ENCODE measurements at places on chromosomes 6 and 20.

GRCh38 chr20:23412026-23412425 lies 9.3 kb downstream of the NAPB start:
- no peak for DNase-seq

DNA sequence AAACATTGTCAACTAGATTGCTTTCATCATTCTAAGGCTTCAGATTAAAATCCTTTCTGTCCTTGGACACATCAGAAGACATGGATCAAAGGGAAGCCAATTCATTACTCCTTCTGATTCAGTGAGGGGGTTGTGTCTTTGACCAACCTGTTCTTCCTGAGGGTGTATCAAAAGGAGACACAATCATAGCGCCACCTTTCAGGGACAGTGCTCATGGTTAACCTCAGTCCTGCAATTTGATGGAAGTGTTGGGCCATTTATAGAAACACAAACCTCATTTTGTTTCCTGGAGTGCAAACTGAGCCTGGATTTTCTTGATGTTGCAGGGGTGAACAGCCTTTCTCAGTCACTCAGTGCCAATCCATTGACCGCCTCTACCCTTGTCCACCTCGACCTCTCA lies 163.9 kb upstream of the SCGN start:
- DNase-seq: no peak

DNA sequence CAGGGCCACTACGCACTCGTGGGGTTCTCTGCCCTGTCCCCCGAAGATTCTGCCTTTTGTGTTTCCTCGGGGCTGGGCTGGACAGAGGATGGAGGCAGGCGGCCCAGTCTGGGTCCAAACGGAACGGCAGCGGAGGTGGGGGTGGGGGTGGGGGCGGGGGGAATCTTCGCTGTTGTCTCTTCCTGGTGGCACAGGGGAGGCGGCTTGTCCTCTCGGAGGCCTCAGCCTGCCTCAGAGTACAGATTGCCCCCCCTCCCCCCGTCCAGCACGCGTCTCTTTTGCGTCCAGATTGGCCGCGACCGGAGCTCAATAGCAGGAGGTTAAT lies 1.4 kb upstream of the INSM1 start:
- no peak for DNase-seq

GRCh38 chr6:161435748-161436070 lies 161.8 kb upstream of the AGPAT4 start:
- no peak for DNase-seq

DNA sequence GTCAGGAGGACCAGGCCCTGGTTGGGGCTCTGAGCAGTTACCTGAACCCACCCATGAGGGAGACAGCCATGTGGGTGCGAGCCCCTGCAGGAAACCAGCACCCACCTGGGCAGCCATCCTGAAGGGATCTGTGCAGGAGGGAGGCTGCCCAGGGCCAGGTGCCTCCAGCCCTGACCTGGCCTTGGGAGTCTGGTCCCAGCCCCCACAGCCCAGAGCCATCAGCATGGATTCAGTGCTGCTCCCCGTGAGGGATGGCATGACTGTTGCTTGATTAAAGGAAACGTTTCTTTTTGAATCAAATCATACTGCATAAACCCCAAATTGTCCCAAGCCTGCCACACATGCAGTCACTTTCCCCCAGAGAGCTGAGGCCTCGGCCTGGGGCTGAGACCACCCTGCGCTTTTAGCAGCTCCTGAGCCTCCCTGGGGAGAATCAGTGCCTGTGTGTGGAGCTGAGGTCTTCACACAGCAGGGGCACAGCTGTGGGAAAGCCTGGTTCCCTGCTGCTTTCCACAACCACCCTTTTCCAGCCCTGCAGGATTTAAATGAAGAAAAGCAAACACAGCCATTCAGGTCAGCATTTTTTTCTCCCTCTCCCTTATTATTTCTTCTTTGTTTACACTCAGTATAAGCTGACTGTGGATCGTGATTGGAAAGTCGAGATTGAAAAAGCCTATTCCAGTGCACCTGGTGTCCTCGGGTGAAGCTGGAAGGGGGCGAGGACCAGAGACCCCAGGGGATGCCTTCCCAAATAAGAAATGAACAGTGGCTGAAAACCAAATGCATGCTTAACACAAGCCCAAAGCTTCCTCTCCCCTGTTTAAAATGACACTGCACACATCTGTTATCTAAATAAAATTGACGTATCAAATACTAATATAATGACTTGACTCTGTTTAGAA lies 283.9 kb downstream of the SMOC2 start:
- no peak for DNase-seq

DNA sequence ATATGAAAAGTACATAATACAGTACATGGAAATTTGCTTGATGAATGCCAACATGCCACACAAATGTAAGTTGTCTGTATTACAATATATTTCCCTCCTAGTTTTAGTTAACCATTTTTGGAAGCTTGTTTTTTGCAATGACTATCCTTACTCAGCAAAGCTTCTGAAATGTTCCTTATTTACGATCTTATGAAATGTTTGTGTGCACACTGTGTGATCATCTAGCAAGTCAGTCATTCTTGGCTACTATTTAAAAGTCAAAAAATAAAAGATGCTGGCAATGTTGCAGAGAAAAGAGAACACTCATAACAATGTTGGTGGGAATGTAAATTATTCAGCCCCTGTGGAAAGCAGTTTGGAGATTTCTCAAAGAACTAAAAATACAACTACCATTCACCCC lies 33.8 kb downstream of the SUMO4 start:
- DNase-seq: no peak

DNA sequence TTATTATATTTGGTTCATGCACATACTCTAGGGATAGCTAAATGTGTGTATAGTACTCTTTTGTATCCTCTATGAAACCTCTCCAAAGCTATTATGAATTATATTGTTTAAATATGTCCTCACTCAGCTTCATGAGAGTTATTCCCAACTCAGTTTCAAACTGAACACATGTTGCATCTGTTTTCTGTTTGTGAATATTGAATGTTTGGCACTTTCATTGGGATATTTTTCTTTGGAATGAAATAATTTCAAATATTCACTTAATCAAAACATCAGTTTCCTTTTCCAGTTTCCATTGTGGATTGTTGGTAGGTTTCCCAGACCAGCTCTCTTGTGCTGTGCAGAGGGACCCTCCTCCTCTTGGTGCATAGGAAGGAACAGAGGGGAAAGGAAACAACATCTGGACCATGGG lies 46.6 kb downstream of the HDAC2 start:
- DNase-seq: no peak

- DNase-seq: peak; percentile 35
Measured at GRCh38 chr6:37865504-37865903, 46.0 kb downstream of the ZFAND3 start.

GRCh38 chr6:4848382-4849068 lies 72.3 kb downstream of the CDYL start:
- DNase-seq: no peak

GRCh38 chr6:41578217-41579087 lies 32.3 kb downstream of the FOXP4 start:
- no peak for DNase-seq

GRCh38 chr6:137005073-137005472 lies 39.7 kb downstream of the IL20RA start:
- DNase-seq: no peak

DNA sequence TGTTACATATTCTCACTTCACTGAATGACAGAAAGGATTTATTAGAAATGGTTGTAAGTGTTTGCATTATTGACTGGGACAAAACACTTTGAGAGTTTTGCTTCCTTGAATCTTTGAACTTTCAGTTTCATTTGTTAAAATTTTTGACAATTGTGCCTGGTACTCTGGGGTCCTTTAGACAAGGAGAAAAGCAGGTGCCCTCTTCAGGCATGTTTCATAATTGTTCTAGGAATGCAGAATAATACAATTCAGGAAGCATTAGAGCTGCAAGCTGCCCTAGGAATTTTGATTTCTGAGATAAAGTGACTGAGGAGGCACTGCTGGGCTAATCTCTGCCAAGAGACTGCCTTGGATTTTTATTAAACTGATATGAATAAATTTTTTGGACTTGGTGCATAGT lies 49.7 kb downstream of the TOP1 start:
- DNase-seq: peak; percentile 63

All from hematopoietic multipotent progenitor cell (in vitro differentiated cells).